ENCODE measurements at places on chromosomes 6 and 20.

DNA sequence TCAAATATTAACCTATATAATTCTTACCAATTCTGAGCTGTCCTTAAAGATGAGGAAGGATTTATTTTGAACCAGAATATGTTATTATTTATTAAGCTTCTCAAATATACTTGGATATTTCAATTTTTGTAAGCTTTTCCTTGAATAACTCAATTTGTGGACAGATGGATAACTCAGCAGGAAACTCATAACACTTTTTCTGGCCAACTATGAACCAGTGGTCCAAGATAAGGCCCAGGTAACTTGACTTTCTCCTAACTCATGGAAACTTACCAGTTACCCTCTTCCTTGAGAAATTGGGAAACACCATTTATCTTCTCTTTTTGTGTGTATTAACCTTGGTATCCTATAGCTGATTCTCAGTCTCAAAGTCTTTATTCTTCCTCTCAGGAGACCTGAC lies 427.5 kb upstream of the SYNCRIP start:
- DNase-seq, result no peak

GRCh38 chr6:154169193-154169847 lies 130.3 kb downstream of the OPRM1 start:
- DNase-seq, result no peak

- DNase-seq, result no peak
Observed at GRCh38 chr6:109236115-109237076, 141.1 kb downstream of the CEP57L1 start.

DNA sequence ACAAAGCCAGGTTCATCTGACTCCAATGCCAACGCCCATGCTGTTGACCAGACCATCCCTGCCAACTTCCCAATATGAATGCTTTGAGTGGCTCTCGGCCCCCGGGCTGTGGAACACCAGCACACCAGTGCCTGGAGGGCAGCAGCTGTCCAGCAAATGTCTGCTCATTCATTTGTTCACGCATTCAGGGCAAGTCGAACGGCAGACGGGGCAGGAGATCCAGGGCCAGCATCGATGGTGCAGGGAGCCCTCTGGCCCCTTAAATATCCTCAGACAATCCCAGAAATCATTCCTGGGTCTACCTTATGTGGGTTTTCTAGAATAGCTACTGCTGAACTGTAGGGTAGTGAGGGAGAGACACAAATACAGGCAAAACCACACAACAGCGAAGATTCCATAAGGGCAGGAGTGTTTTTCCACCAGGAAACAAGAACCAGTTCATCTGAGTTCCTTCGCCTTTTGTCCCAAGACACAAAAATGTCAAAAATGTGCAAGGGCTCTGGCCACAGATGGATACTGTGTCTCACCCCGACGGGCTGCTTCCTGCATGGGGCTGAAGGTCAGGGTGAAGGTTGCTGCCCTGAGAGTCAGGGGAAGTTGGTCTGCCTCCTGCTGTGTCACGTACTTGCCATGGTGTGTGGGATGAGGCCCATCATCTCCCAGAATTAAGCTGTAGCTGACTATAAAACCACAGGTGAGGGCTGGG lies 15.5 kb downstream of the RIPOR3 start:
- DNase-seq, result peak; percentile 75

DNA sequence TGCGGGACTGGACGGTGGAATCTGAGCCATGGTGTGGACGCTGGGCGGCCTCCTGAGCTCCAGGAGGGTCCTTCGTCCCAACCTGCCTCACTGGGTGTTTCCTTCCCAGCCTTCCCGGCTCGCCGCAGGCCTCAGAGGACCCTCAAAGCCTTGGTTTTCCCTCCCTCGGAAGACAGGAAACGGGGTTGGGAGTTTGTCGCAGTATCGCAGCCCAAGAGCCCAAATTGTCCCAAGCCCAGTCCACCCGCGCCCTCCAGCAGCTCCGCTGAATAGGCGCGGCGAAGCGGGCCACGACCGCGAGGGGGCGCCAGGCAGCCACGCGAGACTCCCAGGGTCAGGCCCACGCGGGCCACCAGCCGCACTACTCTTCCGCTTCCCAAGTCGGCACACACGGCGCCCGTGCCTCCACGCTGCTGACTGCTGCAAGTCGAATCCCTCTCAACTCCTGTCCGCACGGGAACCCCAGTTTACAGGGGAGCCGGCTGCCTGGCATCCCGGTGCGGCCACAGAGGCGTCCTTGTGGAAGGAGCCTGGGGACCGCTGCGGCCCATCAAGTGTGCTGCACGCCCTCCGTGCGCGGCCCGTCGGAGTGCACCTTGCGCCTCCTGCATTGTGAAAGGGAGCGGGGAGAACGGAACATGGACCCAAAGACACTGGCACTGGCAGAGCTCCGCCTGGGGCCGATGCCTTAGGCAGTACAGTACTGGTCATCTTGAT lies 40.4 kb upstream of the HMGA1 start:
- peak; percentile 88 for DNase-seq

- DNase-seq, result no peak
Observed at GRCh38 chr6:160013987-160014868, 45.3 kb downstream of the IGF2R start.

DNA sequence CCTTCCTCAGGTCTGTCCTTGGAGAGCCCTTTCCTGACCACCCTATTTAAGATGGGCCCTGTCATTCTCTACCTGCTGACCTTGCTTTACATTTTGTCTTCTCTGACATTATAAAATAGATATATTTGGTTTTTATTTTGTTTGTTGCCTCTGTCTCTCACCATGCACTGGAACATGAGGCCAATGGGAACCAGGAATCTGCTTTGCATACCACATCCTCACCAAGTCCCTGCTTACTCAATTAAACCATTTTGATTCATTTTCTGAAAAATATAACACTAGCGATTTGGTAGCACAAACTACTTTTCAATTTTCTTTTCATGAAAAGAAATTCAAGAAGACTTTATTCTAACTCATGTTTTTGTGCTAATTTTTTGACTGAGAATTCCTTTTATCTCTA lies 32.8 kb upstream of the POPDC3 start:
- no peak for DNase-seq

DNA sequence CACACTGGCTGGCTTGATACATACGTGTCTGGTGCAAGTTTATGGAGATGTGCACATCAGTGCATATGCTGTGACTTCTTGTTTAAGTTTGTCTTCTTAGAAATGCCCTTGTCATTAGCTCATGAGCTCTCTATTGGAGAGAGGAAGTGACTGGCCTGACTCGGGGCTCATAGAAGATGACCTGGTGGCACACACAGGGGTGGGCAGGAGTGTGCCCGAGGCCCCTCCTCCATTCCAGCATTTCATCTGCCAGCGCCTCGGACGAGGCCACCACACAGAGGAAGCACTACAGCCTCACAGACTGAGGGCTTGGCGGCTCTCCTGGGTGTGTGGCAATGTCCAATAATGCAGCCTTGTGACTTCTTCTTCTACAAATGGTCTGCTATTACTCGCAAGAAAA lies 109.7 kb downstream of the FAM120B start:
- no peak for DNase-seq

- no peak for DNase-seq
Observed at GRCh38 chr6:135831016-135831415, 20.5 kb upstream of the PDE7B start.
